ENCODE measurements at places on chromosomes 2 and 18.

DNA sequence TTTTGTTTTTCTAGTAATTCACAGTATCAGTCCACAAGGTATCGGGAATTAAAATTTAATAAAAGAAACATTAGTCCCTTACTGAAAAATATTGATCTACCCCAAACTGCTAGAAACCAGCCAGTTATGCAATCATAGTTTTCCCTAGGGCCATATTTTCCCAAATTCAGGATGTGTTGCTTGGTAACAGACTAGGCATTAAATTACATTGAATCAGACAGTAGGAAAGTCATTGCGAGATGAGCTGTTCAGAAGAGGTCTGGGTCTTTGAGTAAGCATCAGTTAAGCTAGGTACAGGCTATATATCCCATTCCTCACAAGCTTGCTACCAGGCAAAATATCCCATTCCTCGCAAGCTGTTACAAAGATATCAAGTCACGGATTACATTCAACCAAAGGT is 123.0 kb upstream of the CCDC150 start:
- DNase-seq: no peak

DNA sequence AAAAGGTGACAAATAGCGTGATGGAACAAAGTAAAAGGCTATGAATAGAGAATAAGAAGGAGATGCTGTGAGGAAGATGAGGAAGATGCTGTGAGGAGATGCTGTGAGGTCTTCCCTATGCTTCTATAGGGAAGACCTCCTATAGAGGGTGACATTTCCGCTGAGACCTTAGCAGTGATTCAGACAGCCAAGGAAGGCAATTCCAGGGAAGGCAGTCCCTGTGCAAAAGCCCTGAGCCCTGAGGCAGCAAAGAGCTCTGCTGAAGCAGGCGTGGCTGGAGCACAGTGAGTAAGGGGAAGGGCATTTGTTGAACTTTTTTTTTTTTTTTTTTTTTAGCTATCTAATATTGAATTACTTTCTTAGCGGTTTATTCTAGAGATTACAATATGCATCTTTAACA is 142.7 kb upstream of the FOSL2 start:
- peak; percentile 7 for DNase-seq

DNA sequence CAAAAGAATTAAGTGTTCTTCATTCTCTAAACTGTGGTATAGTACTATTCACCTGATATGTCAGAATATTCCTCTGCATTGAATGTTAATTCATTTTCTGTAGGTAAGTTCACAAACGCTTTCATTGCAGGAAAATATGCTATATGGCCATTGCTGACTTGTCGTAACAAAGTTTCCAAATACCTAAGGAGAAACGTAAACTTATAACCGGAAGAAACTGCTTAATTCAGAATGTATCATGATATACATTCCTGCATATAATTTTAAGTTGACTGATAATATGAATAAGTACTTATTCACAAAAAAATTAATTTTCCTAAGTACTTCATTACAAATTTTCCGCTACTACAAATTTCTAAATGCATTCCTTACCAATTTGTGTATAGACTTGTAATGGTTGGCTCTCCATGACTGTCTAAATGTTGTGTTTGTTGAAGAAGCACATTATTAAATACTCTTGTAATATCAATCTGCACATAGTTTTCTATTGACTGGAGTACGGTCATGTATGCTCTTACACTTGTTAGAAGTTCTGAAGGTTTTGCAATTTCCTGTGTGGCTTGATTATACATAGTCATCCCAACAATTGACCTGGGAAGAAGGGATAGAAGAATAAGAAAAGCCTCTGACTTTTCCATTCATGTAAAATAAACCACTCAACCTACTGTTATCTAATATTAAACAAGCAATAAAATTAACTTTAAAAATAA is 85.4 kb downstream of the NCKAP1 start:
- DNase-seq: no peak

DNA sequence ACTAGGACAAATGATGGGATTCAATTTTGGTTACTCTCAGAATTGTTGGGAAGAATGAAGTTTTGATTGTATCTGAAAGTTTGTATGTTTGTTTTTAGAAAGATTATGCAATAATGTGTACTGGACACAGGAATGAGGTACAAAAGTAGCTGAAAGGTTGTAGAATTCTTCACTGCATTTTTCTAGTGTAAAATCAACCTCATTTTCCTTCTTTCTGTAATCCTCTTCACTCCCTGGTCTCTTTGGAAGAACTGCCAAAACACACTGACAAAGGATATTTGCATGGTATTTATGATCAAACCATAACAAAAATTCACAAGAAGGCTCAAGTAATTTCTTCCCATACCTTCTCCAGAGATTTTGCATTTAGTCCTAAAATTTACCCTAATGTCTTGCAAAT is 110.7 kb downstream of the ZEB2 start:
- no peak for DNase-seq

GRCh38 chr2:21727101-21727500 is 603.3 kb downstream of the TDRD15 start:
- peak; percentile 50 for DNase-seq

- DNase-seq: no peak
Measured at GRCh38 chr18:74064510-74064909, 83.1 kb downstream of the FBXO15 start.

DNA sequence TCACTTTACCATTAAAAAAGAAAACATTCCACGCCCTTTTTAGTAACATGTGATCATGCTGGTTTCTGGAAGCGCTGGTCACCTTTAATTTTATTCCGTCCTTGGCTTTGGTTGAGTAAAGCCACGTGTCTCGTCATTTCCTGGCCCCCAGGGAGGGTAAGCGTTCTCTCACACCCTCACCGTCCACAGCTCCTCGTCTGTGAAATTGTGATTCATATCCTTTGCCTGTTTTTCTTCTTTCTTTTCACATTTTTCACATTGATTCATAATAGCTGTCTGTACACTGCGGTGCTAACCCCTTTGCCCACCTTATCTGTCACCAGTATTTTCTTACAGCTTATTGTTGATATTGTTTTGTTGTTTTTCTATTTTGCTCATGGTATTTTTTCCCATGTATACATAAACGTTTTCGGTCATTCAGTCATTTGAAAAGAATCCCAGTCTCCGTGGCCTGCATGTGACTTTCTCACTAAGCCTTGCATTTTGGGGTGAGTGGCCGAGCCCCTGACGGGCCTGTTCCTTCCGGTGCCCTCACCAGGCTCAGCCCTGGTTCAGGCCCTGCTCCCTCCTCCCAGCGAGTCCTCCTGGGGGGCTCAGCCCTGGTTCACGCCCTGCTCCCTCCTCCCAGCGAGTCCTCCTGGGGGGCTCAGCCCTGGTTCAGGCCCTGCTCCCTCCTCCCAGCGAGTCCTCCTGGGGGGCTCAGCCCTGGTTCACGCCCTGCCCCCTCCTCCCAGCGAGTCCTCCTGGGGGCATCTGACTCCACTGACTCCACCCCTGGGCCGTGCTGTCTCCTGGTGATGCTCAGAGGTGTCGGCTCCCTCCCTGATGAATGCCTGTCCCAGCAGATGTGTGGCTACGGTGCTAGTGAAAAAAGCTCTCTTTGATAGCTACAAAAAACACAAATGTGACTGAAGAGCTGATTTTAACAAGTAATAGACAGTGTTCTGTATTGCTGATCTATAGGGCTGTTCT is 249.7 kb upstream of the PXDN start:
- no peak for DNase-seq

DNA sequence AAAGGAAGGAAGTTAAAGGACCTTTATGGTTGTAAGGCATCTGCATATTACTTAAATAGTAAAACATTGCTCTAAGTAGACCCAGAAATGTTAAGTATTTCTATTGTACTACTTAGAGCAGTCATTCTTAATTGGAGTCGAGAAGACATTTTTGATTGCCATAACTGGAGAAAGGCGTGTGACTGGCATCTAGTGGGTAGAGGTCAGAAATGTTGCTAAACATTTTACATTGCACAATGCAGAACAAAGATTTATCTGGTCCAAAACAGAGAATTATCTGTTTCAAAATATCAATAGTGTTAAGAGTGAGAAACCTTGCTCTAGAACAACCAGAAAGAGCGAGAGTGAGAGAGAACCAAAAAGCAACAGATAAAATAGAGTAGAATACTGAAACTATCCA is 23.3 kb upstream of the ROCK1 start:
- DNase-seq: no peak

- DNase-seq: peak; percentile 9
Measured at GRCh38 chr2:204827701-204828590, 282.7 kb downstream of the PARD3B start.

GRCh38 chr2:223767341-223767740 is 70.0 kb downstream of the AP1S3 start:
- no peak for DNase-seq

Measured in NCI-H82 (cell line).